Nephron progenitor cell (in vitro differentiated cells): ENCODE measurements at places on chromosomes 4 and X.

DNA sequence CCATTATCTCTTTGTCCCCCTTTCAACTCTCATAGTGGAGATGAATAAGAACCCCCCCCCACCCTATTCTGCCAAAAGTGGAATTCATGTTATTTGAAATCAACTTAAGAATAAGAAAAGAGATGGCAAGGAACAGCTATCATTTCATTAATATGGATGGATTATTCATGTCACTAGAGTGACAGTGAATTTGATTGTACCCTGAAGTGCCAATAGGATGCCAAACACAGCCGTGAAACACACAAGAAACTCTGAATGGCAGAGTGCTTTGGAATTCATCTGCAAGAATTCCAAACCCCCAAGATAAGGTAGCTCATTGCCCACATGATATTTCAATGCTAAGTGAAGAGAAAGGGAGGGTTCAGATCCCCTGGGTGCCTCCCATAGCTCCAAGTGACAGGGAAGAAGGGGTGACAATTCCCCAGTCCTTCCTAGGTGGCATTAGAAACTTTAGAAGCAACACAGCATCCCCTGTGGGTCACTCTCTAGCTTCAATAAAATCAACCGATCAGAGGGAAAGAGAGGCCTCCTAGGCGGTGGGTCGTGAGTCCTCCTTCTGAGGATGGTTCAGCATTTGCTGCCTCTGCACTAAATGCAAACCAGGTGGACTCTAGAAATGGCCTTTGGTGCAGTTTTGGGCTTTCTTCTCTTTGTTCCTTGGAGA, 84.3 kb downstream of the MGST2 start:
- no peak for DNase-seq

DNA sequence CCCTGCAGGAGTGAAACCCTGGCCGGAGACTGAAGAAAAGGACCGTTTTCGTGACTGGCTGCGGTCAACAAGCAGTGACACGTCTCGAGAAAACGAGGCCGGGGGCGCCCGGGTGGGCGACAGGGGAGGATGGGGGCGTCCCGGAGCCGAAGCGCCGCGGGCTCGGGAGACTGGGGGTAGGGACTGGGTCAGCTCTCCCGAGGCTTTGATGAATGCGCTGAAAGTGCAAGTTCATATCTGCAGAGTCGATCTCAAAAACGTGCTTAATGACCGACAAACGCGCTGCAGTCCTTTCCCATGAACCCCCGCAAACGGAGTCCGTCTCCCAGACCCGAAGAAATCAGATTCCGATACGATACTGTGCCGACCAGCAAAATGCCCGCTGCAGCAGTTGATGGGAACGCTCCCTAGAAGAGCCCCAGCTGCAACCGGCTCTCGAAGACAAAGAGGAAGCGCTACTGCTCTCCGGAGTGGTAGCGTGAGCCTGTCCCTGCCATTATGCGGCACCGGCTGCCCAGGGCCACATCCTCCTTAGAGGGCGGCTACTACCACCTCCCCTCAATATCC, 806 bp upstream of the CD99L2 start:
- DNase-seq, result peak; percentile 19

DNA sequence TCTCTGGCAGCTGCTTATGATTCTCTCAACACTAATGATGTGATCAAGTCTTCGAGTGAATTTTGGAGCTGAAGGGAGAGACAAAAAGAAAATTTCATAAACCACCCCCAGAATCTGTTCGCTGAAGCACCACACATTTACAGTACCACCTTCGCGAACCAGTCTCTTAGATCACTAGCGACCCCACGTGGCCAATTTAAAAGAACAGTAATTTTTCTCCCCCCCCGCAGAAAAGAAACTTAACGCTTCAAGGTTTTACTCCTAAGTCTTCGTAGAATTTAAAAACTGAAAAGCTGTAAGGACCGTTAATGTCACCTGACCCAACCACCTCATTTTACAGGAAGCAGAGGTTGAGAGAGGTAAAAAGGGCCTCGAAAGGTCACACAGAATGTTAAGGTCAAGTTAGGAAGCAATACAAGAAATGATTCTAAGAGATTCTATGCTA, 187.5 kb downstream of the QDPR start:
- DNase-seq, result peak; percentile 57

DNA sequence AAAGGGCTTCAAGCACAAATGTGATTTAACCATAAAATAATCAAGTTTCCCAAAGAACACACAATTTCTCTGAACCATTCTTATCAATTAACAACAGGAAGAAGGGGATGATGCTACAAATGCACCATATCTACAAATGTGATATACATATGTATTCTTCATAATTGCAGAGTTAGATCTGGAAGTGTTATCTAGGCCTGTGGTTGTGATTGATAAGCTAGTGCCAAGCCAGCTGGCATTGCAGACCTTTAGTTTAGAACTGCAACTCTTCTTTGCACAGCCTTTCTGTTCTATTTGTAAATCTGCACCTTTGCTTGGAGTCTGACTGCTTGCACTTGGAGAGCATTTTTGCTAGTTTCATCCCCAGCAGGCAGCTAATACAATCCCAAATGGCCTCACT, 145.5 kb upstream of the NPY2R start:
- DNase-seq, result no peak

DNA sequence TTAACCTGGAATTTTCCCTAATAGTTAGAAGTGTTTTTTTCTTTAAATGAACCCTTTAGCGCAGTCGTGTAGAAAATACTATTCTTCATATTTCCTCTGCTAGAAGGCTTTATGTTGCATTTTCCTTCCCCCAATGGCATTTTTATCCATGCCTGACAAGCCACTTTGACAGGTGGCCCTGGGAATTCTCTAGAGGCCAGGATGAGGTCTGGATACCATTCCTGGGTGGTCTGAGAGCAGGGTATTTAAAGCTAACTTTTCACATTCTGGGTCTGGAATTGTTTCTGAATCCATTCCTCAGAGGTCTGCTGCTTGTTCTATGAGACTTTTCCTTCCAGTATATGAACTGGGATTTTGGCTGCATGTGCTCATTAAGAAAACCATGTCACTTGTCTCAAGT, 31.2 kb upstream of the PDGFRA start:
- DNase-seq, result no peak

GRCh38 chrX:98379134-98379533, 1495.4 kb downstream of the RPA4 start:
- no peak for DNase-seq

DNA sequence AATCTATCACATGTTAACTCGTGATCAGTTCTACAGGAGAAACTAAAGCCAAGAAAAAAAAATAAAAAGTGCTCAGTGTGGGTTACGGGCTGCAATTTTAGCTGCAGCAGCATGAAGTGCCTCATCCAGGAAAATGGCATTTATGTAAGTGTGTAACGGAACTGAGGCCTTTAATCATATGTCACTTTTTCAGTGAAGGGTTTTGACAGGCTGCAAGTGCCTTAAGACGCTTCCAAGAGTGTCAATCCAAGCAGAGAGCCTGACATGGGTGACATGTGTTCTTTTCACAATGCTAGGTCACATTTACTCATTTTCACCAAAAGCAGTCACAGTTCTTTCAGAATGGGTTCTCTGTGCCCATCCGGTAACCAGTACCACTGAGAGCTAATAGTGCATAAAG, 604.6 kb downstream of the RAB28 start:
- DNase-seq, result no peak

- DNase-seq, result no peak
Measured at GRCh38 chr4:111666826-111667360, 478.4 kb upstream of the FAM241A start.

- no peak for DNase-seq
Measured at GRCh38 chr4:34619531-34620162, 1624.7 kb downstream of the ARAP2 start.

DNA sequence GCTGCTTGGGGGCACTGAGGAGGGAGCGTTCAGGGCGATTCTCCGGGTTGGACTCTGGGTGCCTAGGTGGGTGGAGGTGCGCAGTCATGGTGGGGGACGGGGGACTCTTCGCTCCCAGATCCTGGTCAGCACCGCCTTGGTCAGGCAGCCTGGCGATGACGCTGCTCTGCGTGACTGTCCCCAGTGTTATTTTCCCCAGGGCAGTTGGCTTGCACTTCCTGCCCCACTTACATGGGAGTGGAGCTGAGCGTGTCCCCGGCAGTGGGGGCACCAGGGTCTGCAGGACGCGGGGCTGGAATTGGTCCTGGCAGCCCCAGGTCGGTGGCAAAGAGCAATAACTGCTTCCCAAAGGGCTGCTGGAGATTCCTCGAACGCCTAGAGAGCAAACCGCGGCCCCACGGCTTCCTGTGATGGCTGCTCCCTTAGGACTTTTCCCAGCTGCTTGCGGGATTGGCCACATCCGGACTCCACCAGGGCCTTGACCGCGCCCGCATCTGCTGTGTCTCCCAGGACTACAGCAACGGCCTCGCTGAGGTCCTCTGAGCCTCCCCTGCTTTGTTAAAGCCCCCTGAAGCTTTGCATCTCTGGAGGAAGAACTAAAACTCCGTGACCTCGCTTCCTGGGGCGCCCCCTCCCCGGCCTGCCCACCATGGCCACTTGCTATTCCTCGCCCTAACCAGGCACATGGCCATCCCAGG, 35.3 kb upstream of the GPR78 start:
- no peak for DNase-seq

GRCh38 chr4:38289553-38289952, 329.4 kb downstream of the PTTG2 start:
- no peak for DNase-seq

DNA sequence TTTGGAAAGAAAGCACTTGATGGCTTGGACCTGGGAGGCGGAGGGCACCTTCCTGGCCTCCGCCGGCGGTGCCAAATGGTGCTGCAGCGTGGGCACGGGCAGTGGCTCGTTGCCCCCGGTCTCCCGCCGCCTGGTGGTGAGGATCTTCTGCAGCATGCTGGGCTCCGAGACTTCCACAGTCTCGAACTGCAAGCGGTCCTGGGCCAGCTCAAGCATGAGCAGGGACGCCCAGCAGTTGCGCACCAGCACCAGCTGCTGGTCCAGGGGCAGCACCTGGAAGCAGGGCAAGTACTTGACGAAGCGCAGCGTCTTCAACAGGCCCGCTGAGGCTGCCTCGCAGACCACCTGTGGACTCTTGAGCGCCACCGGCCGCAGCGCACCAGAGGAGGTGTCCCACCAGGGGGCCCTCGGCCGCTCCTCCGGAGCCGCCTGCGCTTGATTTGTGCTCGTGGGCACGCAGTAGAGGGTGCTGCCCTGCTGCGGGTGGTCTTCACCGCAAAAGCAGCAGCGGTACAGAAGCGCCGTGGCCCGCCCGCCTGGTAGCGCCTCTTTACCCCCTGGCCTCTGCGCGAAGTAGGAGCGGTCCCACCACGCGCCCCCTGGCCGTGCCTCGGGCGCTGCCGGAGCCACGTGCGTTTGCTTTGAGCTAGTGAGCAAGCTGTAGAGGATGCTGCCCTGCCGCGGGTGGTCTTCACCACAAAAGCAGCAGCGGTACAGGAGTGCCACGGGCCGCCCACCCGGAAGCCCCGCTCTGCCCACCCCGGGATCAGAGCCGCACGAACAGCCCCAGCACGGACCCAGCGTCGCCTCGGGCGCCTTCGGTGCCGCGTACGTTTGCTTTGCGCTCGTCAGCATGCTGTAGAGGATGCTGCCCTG, 689 bp downstream of the NR0B1 start:
- DNase-seq, result peak; percentile 36

DNA sequence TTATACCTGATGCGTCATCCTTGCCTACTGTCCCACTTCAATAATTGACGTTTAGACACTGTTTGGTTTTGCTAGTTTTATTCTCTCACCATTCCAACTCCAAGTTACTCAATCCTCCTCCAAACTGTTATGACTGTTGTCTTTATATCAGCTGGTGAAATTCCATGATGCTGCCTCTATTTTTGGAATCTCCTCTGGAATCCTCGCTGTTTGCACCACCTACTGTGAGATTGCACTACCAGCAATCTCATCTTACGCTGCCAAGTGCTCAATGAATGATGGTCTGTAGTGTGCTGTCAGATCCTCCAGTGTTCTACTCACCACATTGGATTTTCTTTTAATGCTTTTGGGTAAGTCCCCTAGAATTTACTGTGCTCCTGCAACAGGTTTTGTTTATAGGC, 13.2 kb upstream of the PCDH18 start:
- no peak for DNase-seq

DNA sequence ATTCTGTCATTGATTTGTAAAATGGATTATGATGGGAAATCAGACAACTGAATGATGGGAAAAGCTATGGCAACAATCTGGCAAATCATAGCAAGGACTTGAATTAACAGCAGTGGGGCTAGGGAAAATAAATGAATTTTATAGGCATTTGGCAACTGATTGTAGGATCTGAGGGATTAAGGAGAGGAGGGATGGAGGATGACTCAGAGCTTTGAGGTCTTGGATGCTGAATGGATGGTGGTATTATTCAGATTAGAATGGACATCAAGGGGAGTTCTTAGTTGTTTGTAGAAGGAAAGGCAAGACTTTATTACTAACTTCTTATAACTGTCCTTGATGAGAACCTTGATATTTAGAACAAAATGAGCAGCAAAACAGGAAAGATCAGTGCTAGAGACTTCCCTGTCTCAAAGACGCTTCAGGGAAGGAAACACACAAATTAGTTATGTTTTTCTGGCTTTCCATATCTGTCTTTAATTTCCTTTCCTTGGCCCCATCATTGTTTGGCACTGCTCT, 51.4 kb upstream of the HHIP start:
- DNase-seq, result no peak

DNA sequence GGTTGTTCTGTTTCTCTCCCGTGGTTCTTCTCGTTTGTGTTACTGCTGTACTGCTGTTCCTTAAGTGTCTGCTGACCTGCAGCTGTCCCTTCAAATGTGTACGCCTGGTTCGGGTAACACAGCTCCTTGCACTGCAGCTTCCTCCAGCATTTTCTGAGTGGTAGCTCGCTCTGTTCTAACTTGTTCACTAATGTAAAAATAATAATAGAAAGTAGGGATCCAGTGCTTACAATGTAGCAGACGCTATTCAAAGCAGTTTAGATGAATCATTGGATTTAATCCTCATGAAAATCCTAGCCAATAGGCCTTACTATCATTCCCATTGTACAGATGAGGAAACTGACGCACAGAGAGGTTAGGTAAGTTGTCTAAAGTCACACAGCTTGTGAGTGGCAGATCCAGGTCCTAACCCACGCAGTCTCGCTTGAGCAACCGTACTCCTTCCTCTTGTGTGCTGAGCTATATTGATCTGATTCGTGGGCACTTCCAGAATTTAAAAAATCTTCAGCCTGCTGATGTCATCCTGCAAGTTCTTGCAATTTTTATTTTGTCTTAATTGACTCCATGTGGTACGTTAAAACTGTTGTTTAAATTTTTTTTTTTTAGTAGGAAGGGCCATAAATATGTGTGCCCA, 448.2 kb upstream of the FAT1 start:
- no peak for DNase-seq

DNA sequence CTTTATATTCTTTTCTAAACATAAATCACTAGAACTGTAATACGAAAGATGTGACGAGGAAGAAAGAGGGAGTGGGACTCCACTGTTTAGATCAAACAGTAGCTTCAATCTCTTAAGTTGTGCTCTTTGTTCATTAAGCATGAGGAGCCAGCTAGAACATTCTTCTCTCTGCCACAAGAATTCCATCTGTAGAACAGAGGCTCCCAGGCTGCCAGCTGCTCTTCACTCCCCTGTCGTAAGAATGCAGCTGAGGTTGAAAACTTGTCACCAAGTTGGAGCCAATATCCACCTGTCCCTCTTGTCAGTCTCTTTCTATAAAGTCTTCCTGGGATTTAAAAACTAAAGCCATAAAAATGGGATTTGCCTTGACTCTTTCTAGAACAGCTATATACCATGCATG, 65.0 kb upstream of the SEC24B start:
- no peak for DNase-seq

GRCh38 chrX:44898411-44899221, 25.6 kb downstream of the KDM6A start:
- DNase-seq, result no peak
